ENCODE measurements at places on chromosomes 3 and 15.

DNA sequence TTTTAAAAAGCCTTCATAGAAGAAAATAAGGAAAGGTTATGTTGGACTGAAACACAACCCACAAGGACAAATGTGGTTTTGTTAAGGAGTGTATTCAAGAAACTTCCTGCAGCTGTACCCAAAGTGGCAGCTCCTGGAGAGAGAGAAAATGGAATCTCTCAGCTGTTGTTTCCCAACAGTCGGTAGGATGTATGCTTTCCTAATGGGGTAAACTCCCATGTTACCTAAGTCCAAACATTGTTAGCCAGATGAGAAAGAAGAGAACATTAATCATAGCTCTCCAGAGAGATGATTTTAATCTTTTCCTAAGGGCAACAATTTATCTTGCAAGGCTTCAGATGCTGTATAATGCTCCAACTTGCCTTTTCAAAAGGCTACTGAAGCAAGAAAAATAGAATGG, 22.6 kb upstream of the TEX9 start:
- DNase-seq = no peak

DNA sequence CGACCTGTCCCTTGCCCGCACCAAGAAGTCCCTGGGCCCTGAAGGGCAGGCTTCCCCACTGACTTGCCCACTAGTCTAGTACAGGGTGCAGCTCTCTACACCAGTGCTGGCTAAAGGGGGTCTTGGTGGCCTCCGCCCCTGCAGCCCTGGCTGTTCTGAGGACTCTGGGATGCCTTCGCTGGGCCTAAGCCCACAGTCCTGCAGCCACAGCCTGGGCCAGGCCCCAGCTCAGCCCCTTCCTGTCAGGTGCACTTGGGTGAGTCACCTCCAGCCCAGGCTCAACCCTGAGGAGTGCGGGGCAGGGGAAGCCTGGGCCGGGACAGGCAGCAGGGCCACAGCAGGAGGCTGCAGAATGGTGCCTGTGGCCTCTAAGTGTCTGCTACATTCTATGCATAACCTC, 971 bp downstream of the C3orf22 start:
- DNase-seq = no peak

DNA sequence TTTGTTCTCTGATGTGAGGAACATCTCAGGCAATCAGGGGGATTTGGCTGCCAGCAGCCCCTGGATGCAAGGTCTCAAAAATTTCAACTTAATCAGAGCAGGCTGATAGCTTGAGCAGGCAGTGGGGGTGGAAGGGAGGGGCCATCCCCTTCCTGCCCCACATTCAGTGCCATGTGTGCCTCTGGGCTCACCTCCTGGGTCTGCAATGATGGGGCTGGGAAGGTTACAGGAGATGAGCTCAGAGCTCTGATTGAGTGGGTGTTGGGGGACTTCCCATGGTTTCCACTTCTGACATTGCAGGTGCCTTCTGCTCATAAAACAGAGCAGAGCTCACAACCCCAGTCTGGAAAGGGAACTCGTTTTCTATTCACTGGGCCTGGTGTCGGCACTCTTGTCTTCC, 37.0 kb downstream of the PARP16 start:
- no peak for DNase-seq

DNA sequence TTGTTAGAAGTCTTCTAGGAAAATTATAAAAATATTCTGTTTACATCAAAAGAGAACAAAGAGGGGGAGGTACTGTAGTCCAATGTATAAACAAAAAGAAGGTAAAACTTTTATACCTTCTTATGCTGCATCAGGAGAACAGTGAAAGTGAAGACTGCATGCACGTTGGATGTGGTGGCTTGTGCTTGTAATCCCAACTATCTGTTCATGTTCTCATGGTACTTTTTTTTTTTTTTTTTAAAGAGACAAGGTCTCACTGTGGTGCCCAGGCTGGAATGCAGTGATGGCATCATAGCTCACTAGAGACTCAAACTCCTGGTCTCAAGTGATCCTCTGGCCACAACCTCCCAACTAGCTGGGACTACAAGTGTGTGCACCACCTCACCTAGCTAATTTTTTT, 4.2 kb downstream of the SEC62 start:
- no peak for DNase-seq

DNA sequence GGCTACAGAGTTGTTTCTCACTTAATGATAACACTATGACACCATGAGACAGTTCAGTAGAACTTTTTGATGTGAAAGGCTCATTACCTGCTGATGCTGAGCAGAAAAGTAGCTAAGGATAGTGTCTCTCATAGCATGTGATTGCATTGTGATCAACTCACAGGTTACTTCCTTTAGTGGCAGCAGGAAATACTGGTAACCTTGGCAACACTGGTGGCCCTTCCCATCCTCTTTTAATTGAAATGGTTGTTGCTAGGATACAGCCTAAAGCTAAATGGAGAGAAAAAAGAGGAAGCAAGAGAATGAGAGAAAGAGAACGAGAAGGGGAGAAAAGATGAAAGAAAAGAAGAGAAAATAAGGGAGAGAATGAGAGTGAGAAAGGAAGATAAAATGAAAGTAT, 204.7 kb upstream of the GAP43 start:
- no peak for DNase-seq

DNA sequence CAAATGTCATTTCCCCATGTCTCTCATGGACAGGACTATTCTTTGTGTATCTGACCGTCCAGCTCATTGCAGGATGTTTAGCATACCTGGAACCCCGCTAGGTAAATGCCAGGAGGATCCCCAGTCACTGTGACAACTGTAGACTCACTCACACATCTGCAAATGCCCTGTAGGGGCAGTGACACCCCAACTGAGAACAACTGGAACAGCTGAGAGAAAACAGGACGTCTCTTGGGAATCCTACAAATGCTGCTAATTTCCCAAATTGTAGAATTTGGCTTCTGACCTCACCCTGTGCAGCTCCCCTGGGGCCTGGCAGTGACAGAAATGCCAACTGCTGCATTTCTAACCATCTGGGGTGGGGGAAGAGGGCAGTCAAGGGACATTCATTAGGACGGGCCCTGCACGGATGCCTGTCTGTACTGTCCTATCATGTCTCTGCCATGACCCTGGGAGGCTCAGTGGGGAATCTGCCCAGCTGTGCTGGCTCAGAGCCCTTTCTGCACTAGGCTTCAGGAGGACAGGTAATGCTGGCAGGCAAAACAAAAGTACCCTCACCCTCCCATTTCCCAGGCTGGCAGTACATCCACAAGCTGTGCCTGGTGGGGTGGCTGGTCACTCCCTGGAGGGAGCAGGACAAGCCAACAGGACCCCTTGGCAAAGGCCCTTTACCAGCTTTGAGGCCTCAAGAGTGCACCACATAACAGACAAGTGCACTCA, 30.4 kb downstream of the RAB6B start:
- DNase-seq = no peak

DNA sequence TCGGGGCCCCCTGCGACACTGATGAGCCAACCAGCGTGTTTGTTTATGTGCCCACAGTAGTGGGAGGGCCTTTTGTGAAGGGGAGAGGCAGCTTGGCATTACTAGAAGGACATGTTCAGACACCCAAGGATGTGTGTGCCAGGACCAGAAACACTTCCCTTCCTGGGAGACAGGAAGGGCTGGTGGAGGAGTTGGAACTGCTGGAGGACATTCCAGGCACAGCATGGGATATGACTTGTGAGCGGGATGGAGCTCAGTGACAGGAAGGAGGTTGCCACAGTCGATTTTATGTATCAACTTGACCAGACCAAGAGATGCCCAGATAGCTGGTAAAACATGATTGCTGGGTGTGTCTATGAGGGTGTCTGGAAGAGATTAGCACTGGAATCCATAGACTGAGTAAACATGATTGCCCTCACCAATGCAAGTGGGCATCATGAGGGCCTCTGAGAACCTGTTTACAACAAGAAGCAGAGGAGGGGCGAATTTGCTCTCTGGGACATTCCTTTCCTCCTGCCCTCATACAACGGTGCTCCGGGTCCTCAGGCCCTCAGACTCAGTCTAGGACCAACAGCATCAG, 106.4 kb upstream of the TLE3 start:
- DNase-seq = no peak

DNA sequence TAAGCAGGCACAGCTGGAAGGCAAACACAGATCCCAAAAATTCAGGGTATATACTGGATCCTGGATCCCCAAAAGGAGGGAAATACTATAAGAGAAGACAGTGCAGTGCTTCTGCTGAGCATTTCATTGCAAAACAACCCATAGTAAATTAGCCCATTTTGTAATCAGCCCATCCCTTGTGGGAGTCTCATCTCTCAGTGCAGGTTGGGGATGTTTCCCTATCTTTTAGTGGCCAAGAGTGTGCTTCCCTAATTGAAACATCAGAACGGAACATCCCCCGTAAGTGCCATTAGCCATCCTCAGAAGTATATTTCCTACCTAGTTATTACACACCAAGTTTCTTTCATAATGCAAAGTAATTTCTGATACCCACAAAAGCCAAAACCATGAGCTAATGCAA, 11.2 kb upstream of the MTMR14 start:
- DNase-seq = no peak

DNA sequence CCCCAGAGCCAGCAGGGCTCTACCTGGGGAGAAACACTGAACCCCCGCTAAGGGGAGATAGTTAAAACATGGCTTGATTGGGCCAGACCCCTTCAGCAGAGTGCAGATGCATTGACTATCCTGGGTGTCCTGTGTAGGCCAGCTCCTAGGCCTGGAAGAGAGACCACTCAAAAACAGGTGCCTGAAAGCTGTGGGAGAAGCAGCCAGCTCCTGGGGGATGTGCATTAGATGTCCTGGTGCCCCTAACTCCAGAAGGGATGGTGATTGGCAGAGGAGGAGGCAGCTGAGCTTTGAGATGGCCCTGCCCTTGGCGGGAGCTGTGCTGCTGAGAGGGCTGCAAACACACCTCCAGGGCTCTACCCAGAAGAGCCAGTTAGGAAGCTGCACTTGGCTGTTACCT, 89.3 kb upstream of the PLXNA1 start:
- DNase-seq = no peak

DNA sequence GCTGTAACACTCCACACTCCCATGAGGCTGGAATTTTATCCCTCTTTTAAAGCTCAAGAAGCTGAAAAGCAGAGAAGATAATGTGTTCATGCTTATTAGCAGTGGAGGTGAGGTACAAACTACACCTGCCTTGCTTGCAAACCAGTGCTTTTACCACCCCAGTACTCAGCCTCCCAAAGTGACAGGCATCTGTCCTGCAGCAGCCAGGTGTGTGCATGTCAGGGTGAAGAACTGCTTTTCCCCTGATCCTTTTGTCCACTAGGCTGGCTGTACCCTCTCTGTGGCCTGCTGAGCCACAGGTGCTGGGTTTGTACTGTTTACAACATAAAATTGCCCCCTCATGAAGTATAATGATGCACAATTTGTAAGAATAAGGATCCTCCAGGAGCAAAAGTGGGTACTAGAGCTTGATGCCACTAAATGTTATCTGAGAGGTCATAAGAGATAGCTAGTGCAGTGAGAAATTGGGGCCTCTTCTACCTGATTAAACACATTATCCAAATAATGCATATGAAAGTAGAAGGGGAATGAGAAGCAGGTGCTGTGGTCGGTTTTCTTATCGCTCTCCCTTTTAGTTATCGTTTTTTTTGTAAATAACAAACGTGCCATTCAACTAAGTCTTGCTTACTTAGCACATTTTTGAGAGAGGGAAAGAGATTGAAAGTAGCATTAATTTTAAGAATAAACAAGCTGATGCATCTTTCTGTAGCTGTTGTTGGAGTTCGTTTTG, 39.2 kb upstream of the GADL1 start:
- no peak for DNase-seq

GRCh38 chr15:61879219-61879618, 181.0 kb downstream of the VPS13C start:
- no peak for DNase-seq

DNA sequence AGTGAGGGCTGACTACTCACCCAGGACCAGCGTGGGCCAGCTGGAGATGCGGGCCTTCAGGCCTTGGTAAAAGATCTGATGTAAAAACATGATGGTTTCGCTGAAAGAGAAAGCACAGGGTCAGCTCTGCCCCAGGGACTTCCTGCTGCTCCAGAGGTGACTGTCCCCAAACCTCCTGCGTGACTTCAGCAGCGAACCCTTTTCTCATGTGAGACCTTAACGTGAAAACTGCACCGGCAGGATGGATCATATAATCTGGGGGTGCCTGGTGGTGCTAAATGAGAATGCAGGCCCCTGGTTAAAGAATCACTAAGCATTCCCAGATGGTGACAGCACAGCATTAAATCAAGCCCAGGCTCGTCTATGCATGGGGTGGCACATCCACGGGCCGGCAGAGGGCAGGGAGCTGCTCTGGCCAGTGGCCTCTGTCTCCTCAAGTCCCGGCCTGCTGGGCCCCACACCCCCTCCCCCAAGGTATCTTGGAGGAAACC, 55.4 kb downstream of the RASGRF1 start:
- DNase-seq = no peak

- no peak for DNase-seq
Observed at GRCh38 chr3:175484666-175485065, 625.5 kb downstream of the NAALADL2 start.

DNA sequence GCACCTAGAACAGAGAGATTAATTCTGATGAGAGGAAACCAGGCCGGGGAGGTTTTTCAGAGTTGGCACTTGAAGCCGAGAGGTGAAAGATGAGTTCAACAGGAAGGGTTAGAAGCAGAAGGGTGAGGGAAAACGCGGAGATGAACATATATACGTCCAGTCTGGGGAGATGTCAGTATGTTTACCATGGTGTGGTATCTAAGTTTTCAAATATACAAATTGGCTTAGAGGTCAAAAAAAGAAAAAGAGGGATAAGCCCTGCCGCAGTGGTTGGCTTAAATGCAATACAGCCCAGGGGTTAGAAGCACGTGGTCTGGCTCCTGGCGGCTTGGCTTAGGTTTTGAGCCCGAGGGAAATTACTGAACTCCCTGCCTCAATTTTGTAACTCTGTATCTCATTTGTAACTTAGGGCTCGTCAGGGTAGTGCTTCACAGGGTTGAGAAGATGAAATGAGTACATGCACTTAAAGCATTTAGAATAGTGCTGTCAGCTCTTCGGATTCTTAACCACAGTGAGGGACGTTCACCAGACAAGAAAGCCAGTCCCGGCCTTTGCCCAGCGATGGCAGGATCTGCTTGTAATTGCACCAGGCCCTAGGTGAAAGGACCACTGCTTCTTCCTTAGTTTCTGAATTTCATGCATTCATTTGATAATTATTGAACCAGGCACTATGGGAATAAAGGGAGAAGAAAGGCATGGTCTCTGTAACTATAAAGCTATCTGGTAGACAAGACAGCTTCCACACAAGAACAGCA, 6.4 kb downstream of the HES1 start:
- DNase-seq = no peak

DNA sequence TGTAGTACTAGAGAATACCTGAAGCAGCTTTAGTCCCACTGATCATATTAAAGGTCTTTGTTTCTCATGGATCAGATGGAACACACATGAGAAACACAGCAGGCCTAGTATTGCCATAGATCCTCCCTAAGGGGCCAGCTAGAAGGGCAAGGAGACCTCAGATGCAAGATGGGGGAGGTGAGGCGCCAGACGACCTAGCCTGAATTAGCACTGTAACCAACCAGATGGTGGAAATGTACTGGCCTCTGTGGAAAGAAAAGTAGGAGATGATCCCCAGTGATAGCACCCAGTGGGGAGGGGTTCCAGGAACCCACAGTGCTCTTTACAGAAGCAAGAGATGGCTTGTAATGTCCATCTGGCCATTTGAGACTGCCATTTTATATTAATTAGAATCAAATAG, 138.2 kb upstream of the ZNF385D start:
- DNase-seq = no peak
